ENCODE measurements at places on chromosomes 1 and 21.

GRCh38 chr1:1435911-1436629 lies 580 bp downstream of the VWA1 start:
- no peak for DNase-seq

GRCh38 chr1:77639056-77639455 lies 43.4 kb downstream of the ZZZ3 start:
- DNase-seq: no peak

DNA sequence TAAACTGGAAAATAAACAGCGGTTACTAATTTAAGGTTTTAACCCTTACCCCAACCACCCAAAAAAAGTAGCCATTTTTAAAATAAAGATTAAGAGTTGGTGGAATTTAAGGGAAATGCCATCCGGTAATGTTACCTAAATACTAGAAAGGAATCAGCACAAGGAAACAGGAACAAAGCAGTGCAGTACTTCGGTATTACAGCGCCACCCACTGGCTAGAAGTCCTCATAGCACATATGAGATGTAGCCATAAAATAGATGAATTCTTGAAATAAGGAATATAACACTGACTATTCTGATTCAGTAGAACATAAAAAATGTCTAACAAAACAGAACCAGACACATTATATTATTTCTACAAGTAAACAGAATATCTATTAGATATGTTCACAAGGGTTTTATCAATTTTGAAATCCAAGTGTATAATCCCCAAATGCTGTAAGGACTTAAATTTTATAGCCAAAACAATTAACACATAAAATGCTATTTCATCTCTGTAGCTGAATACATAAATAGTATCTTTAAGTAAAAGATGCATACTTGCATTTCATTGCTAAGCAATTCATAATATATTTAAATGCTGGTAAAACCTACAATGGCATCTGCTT lies 58.8 kb downstream of the FRRS1 start:
- DNase-seq: peak; percentile 45

DNA sequence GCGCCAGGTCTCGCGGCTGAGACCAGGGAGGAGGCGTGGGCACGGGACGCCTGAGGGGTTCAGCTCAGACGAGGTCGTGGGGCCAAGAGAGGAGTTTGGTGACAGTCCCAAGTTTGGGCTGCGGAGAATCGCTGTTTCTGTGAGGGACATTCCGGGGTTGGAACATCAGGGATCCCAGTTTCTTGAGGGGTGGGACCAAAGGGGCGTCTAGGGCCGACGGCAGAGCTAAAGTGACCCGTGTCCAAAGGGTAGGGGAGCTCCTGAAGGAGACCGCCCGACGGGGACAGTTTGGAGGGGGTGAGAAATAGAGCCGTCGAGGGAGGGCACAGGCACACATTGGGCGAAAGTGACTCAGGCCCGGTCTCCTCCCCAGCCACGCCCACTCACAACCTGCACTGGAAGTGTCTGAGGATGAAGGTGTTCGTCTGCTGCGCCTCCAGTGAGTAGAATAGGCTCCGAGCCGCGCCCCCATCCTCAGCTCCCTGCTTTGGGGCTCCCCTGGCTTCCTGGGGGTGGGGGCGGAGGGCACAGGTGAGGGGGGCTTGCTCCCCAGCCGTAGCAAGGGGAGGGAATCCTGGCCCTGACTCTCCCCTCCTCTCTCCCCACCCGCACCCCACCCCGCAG lies 7.0 kb downstream of the EFNA3 start:
- peak; percentile 67 for DNase-seq
